HuH-7.5 (cell line): ENCODE measurements at places on chromosomes 3 and 15.

- DNase-seq: no peak
Observed at GRCh38 chr3:31962801-31963205, 18.3 kb downstream of the OSBPL10 start.

DNA sequence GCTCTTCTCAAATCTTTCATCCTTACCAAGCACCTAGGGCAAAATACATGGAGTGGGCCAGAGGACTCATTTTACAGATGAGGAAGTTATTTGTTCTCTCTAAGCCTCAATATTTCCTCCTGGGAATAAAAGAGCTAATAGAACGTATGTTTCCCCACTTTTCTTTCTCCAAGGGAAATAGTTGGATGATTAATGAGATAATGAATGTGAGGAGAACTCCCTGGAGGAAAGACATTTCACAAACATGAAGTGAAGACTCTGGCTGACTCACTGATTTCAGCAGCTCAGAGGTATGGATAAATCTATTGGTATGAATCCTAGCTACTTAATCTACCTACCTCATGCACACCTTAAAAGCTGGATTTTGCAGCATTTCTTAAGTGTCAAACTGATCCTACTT is 98.4 kb downstream of the ECT2 start:
- DNase-seq: no peak

GRCh38 chr3:168659015-168659414 is 563.3 kb upstream of the GOLIM4 start:
- no peak for DNase-seq

GRCh38 chr3:118348169-118348557 is 686.5 kb downstream of the IGSF11 start:
- no peak for DNase-seq

GRCh38 chr15:101016581-101016980 is 97.4 kb downstream of the LRRK1 start:
- DNase-seq: no peak

DNA sequence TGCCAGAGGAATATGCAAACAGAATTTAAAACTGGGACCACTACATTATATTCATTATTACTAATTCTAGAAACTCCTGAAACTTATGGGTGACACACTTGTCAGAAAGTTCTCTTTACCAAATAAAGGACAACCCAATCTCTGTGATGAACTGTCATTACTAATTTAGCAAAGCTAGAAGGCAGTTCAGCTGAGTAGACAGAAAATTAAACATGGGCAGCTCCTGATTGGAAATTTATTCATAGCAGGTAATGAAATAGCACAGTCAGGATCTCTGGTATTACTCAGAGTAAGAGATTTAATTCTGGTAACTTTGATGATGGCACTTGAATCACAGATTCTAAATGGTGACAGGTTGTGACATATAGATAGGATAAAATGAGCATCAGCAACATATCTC is 123.0 kb downstream of the GBE1 start:
- no peak for DNase-seq

DNA sequence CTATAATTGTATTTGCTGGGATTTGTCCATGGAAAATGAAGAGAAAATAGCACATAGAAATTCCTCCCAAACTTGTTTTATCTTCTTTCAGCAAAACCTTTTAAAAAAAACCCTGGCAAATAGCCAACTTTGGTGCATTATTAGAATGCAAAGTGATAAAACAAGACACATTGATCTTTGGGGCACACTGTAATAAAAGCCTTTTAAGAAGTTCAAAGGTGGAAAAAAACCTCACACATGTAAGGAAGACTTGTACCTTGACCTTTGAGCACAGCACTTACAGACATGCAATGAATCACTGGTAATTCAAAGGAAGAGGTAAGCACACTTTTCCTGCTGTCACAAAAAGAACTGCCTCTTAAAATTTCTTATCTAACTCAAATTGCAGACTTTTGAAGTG is 8.0 kb upstream of the MORC1 start:
- DNase-seq: no peak

DNA sequence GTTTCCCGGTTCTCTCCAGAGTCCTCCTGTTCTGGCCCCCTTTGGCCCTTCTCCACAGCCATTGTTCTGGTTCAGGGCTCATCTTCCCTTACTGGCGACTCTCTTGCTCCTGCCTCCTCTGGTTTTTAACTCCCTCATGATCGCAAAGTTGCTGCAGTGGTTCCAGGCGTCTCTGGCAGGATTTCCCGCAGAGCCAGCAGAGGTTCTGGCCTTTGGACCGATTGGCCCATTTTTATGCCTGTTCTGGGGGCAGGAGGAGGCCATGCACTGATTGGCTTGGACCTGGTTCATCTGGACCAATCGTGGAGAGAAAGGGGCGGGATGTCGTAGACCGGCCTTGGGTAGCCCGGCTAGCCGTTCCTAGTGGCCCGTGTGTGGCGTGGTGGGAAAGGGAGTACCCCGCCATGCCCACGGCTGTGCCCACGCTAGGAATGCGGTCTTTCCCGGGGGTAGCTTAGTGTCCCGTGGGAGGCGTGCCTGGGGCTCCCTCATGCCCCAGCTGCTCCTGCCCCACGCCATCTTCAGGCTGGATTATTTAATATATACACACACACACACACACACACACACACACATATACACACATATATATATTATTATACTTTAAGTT is 113.4 kb downstream of the FBLN2 start:
- DNase-seq: no peak

DNA sequence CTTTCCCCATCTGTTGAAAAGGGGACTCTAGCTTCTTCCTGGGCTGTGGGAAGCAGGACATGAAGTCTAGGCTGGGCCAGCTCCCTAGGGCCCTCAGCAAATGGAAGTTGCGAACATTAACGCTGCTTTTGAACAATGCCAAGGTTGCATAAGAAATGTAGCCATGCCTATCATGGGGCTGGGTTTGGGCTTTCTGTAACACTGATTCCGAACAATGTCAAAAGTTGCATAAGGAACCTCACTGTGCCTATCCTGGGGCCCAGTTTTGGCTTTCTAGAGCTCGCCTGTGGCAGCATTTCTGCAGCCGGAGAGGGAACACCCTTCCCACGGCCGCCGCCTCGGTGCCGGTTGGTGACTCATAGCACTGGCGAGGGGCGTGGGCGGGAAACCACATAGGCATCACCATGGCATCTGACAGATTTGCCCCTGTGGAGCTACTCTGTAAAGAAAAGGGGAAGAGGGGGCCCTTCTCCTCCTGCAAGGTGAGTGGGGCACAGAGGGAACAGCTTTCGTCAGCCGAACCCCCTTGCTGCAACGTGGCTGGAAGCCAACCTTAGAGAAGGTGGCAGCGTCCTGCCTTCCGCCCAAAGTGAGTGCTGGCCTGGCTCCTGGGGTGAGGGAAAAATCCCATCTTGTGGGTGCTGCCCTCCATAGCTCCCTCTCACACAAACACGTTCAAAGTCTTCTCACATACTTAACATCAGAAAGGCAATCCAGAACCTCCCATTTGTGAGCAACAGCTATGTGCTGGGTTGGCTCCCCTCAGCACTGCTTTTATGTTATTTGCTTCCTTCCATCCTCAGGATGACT is 46.6 kb upstream of the ATP2B2 start:
- DNase-seq: no peak

GRCh38 chr3:38111696-38112377 is 25.1 kb downstream of the ACAA1 start:
- DNase-seq: no peak

DNA sequence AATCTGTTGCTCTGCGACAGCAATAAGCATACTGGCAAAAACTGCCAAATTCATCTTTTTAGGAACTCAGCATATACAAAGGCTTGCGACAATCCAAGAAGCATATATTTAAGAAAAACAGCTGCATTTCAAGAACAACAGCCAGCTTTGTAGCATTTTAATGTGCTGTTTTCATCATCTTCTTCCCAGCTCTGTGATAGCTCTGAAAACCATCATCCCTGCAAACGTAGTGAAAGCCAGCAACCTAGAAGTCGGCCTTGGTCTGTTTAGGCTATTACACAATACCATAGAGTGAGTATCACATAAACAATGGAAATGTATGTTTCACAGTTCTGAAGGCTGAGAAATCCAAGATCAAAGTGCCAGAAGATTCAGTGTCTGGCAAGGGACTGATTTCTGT is 187.5 kb downstream of the NAALADL2 start:
- no peak for DNase-seq

- peak; percentile 18 for DNase-seq
Observed at GRCh38 chr15:60585743-60586708, 107.1 kb upstream of the ICE2 start.
